ELR (cell line): ENCODE measurements at places on chromosomes 12 and 14.

DNA sequence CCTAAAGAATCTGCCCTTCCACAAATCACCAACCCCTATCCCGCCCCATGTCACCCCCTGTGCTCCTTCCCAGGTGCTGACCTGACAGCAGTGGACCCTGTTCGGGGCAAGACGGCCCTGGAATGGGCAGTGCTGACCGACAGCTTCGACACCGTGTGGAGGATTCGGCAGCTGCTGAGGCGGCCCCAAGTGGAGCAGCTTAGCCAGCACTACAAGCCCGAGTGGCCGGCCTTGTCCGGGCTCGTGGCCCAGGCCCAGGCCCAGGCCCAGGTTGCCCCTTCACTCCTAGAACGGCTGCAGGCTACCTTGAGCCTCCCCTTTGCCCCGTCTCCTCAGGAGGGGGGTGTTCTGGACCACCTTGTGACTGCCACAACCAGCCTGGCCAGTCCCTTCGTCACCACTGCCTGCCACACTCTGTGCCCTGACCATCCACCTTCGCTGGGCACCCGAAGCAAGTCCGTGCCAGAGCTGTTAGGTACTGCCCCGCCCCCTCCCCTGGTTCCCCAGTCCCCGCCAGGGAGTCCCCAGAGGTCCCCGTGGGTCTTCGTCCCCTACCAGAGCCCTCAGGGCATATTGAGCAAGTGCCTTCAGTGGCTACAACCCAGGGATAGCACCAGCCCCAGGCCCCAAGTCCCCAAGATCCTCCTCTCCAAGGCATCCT lies 2.7 kb downstream of the ANKRD33 start:
- DNase-seq = no peak

GRCh38 chr12:33180918-33181317 lies 258.7 kb downstream of the SYT10 start:
- DNase-seq = no peak

GRCh38 chr12:114136631-114137030 lies 170.5 kb upstream of the RBM19 start:
- DNase-seq = no peak

GRCh38 chr12:25755136-25755970 lies 202.3 kb upstream of the LMNTD1 start:
- no peak for DNase-seq

DNA sequence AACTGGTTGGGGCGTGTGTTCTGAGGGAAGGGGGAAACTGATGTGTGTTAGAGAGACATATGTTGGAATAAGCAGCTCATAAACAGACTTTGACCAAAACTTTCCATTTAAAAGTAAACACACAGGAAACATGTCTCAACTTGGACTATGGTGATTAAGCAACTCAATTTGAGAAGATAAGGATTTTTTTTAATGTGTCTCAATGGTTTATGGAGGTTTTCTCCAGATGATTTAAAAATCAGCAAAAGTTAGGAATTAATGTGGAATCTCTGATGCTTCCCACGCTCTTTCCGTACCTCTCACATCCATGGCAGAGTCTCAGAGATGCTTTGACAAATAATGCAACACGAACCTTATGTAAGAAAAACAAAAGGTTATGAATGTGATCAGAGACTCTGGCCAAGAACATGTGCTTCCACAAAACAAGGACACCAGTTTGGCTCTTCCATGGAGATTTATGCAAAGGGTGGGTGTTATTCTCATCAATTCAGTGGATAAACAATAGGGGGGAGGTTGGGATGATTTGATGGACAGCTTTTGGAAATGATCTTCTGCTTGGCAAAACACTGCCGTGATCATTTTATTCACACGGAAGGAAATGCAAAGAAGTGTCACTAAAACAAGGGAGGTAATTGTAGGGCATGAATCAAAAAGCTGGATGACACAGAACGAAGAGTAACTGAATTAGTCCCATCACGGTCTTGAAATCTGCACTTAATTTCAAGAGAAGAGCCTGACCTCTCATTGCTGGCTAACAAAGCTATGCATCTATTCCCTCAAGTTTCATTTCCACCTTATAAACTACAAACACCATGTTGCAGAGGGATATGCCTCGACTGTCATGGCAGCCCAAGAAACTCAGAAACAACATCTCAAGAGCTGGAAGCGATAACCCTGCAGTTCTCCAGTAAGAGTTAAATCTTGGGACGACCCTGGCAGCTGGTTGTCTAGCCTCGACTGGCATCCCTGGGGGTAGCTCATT lies 76.5 kb downstream of the FOXN3 start:
- no peak for DNase-seq

DNA sequence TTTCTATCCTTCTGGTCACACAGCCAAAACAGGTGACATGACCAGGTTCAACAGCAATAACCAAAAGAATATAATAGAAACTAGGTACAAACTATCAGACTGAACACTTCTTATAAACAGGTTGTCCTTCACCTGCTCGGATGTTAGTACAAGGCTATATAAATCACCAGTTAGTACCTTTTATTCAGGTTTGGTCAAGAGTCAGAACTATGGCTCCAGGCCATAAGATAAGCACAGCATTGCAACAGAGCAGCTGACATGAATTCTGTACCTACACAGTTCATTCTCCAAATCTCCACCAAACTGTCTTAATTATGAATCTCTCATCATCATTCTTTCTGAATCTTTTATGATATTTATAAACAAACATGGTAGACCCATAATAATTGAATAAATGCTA lies 123.9 kb downstream of the DIO2 start:
- no peak for DNase-seq

DNA sequence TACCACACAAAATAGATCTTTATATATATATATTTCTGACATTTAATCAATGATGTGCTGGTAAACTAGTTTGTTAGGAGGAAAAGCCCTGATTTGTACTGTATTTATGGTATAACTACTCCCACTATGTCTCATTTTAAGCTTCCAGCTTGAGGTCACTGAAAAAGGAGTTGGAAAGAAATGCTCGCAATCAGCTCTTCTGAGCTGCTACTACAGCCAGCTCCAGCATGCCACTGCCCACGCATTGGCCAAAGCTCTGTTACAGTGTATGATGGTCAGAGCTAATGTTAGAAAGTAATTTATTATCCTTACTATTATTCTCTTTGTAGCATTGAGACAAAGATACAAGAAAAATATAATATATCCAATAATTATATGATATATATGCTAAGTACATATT lies 55.0 kb upstream of the PCED1B start:
- DNase-seq = no peak
